ENCODE measurements at places on chromosomes 1 and 21. TPM values are rescaled to one million over a fixed set of nuclear protein-coding genes. Genes with fewer than 3 reads are reported as not detected.

DNA sequence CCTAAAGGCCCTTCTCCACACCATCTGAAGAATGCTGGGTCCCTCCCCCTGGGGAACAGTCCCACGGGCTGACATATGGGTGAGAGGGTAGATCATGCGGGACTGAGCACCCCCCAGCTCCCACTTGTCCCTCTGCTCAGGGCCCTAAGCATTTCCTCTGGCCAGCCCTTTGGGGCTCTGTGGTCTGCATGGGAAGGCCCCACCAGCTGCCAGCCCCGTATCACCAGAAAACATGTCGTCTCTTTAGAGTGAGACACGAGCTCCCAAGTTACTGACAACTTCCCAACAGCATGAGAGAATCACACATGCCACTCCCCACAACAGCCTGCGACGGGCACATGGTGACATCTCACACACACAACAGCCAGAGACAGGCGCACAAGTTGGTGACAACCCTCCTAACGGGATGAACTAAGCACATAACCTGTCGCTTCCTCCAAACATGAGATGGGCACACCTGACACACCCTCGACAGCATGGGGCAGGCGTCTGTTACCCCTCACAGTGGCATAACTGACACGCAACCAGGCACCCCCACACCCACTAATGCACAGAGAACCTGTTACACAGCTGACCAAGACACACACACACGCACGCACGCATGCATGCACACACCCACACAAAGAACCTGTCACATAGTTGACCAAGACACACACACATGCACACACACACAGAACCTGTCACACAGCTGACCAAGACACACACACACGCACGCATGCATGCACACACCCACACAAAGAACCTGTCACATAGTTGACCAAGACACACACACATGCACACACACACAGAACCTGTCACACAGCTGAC lies 41.2 kb downstream of the AHDC1 start:
- no peak for DNase-seq
- peaks cover 4% of the 10 kb centered on the region for H3K4me1 ChIP-seq
- no peaks in the 10 kb centered on the region for H3K36me3 ChIP-seq
- H3K4me3 ChIP-seq, result no peak overlapping the region
- no peak overlapping the region for H3K27ac ChIP-seq

GRCh38 chr1:72284348-72285073 lies 2.2 kb upstream of the NEGR1 start:
- H3K27ac ChIP-seq, result peak overlapping the region; percentile 96
- no peaks in the 10 kb centered on the region for H3K27me3 ChIP-seq
- H3K4me3 ChIP-seq, result peak overlapping the region; percentile 75

Gene HES2
- total RNA-seq, result 13.3 TPM

DNA sequence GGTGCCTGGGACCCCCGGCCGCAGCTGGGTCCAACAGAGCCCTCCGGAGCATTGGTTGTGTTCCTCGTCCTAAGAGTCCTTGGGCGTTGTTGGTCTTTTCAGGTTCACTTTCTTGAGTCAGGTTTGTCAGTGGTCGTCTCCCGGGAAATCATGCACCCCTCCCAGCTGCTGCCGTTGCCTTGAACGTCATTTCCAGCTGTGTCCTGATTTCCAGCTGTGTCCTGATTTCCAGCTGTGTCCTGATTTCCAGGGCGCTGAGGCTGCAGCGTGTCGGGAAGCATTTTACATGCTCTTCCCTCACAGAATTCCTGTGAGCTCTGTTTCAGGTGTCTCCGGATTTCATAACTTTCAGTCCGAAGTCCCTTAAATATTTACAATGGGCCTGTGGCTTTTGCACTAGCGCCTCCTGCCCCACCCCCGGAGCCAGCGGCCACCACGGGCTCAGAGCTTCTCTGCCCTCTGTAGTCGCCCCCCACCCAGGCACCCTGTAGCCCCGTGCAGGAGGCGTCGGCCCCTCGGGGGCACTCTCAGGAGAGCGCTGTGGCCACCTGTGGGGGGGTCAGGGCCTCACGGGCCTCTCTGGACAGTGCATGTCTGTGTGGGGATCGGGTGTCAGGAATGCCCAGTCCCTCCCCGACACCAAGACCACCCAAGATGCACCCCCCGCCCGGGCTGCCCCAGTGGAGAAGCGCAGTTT lies 66.7 kb downstream of the COL18A1 start:
- no peak for DNase-seq
- peaks cover 22% of the 10 kb centered on the region for H3K4me1 ChIP-seq
- peak overlapping the region; percentile 79 for H3K27ac ChIP-seq
- H3K4me3 ChIP-seq, result no peak overlapping the region
- H3K27me3 ChIP-seq, result no peaks in the 10 kb centered on the region

- H3K36me3 ChIP-seq, result no peaks in the 10 kb centered on the region
- no peak overlapping the region for H3K27ac ChIP-seq
- no peak for DNase-seq
- no peak overlapping the region for H3K4me3 ChIP-seq
- H3K4me1 ChIP-seq, result no peaks in the 10 kb centered on the region
- H3K27me3 ChIP-seq, result peaks cover 2% of the 10 kb centered on the region
Observed at GRCh38 chr1:17141441-17142197, 22.4 kb upstream of the PADI2 start.

Gene CADM3
- 2.7 TPM for total RNA-seq

Gene ADAMTS4
- 13.6 TPM for total RNA-seq

Gene HOOK1
- total RNA-seq, result not detected

GRCh38 chr21:45534636-45535331 lies 7.5 kb downstream of the SLC19A1 start:
- no peaks in the 10 kb centered on the region for H3K27me3 ChIP-seq
- H3K4me3 ChIP-seq, result no peak overlapping the region
- H3K36me3 ChIP-seq, result no peaks in the 10 kb centered on the region
- peak; percentile 42 for DNase-seq
- peak overlapping the region; percentile 15 for H3K27ac ChIP-seq

DNA sequence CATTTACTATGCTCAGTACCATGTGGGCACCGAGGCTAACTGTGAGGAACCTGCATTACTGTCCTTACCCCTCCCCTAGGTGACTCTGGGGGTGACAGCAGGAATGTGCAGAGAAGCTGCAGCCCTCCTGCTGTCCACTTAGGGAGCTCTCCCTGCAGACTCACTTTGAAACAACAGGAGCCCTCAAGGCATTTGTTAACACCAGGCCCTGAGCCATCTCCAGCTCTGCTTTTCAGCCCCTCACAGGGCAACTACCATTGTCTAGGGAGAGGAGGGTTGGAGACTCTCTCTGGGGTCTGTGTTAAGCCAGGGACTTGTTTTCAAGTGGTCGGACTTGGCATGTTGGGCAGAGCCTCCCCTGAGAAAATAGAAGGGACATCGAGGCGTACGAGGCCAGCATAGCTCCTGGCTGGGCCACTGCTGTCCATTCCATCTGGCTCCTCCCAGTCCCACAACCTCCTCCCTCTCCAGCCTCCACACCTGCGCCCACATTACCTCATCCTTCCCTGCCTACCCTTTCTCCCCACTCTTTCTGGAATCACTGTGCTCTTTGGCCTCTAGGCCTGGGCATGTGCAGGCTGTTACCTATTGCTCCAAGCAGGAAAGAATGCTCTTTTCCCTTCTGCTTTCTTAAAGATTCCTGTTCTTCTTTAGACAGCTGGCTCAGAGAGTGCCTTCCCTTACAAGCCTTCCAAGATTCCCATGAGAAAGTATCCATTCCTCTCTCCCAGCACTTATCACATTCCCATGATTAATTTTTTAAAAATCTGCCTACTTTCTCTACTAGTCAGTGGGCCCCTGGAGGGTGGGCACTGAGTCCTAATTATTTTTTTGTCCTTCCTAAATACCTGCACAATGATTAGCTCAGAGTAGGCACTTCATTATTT lies 102.7 kb upstream of the GCLM start:
- no peak overlapping the region for H3K27ac ChIP-seq
- peaks cover 5% of the 10 kb centered on the region for H3K27me3 ChIP-seq
- no peaks in the 10 kb centered on the region for H3K4me1 ChIP-seq
- DNase-seq, result no peak

Gene SORT1
- 16.8 TPM for total RNA-seq

DNA sequence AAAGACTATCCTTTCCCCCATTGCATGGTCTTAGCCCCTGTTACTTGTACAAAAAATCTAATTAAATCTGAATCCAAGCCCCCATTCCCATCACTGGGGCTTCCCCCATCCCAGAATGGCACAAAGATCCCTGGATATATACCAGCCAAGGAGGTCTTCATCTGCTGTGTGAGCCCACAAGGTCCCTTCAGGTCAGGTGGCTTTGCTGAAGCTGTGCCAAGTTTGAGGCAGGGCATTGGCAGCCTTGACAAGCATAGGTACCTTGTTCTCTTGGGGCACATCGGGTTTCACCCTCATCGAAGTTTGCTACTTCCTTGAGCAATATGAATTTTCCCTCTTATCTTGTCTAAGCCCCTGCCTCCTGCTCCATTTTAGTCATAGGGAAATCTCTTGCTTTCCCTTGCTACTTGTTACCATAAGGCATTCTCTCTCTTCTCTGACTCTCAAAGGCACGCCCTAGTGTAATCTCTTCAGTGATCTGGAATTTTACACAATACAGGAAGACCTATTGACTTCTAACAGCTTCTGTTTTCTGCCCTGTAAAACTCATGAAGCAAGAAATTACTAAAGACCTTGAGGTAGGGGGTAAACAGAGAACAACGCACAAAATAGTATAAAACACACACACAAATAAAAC lies 71.4 kb upstream of the COG2 start:
- no peaks in the 10 kb centered on the region for H3K27me3 ChIP-seq
- H3K36me3 ChIP-seq, result no peaks in the 10 kb centered on the region
- H3K27ac ChIP-seq, result no peak overlapping the region
- H3K4me3 ChIP-seq, result no peak overlapping the region

Gene C1orf226
- total RNA-seq, result 4.2 TPM

DNA sequence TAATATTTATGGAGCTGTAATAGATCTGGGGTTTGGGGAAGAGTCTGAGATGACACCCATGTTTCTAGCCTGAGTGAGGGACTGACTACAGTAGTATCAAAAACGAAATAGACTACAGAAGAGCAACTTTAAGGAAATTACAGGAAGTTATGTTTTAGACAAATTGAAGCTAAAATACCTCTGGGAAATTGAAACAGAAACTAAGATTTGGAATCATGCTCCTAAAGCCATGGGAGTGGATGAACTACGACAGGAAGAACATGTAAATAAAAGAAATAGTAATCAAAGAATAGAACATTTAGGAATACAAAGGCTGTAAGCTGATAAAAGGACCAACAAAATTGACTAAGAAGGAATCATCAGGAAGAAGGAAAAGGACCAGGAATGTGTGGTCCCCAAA lies 68.9 kb downstream of the KIAA0319L start:
- no peak overlapping the region for H3K27ac ChIP-seq
- H3K36me3 ChIP-seq, result no peaks in the 10 kb centered on the region
- H3K4me1 ChIP-seq, result no peaks in the 10 kb centered on the region
- no peak overlapping the region for H3K4me3 ChIP-seq
- no peak for DNase-seq

DNA sequence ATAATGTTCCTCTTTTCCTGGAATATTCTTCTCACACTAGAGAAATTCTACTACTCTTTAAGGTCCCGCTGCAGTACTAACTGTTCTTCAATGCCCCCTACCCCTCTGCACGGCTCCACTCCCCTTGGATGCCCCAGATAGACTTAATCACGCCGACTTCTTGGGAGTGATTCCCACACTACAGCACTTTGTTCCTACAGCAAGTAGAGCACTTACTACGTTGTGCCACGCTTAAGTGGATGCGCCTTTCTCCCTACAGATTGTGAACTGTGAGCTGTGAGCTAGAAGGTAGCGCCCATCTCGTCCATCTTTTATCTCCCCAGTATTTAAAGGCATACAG lies 2.2 kb downstream of the ZNF436 start:
- no peak overlapping the region for H3K4me3 ChIP-seq
- H3K36me3 ChIP-seq, result peaks cover 8% of the 10 kb centered on the region
- no peak for DNase-seq
- peak overlapping the region; percentile 35 for H3K27ac ChIP-seq
- H3K4me1 ChIP-seq, result peaks cover 32% of the 10 kb centered on the region

Gene SLAMF8
- total RNA-seq, result not detected

DNA sequence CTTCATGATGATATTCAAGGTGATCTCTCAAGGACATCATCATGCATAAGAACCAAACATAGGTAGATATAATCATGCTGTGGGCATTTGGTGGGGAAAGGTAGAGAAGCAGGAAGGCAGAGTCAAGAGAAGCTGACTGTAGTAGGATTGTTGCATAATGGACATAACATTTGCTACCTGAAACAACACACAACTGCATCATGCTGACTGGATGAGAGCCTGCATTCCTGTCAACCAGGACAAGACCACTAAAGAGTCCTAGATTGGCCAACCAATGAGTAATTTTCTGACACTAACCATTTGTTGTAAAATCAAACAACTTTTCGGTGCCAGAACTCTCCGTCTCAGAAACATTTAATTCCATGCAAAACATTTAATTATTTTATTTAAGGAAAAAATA lies 377.2 kb downstream of the PLPP3 start:
- no peaks in the 10 kb centered on the region for H3K27me3 ChIP-seq
- H3K4me3 ChIP-seq, result no peak overlapping the region
- H3K36me3 ChIP-seq, result no peaks in the 10 kb centered on the region
- no peaks in the 10 kb centered on the region for H3K4me1 ChIP-seq
- no peak overlapping the region for H3K27ac ChIP-seq

Gene KIF17
- total RNA-seq, result 0.72 TPM

DNA sequence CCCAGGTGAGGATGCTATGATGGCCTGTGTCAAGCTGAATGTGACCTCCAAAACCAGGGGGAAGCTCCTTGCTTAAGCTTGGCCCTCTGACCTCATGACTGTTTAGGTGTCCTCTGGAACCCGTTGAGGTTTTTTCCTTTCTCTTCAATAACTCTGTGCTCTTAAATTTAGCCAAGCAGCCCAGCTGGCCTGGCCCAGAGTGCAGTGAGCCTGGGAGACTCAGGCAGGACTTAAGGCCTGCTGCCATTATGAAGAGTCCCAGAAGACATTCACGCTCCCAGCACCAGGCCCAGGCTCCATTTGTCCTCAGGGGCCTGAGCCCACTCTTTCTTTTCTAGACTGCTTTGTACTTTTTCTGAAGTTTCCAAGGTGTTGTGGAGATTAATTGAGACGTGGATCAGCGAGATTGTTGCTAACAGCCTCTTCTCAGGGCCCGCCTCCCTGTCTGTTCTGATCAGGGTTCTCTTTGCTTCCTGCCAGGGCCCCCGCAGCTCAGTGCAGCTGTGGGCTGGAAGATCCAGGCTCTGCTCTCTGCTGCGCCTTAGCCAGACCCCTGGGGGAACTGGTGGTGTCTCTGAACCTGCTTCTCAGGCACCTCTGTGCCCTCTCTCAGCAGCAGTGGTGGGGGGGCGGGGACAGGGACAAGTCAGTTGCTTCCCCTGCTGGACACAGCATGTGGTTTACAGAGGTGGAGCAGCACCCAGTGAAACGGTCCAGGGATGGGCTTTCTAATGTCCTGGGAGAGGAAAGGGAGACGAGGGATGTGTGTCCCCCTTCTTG lies 124.2 kb downstream of the GRIK3 start:
- no peaks in the 10 kb centered on the region for H3K36me3 ChIP-seq
- no peak overlapping the region for H3K27ac ChIP-seq
- no peaks in the 10 kb centered on the region for H3K4me1 ChIP-seq
- no peak overlapping the region for H3K4me3 ChIP-seq
- no peak for DNase-seq

- peak; percentile 33 for DNase-seq
- H3K27me3 ChIP-seq, result peaks cover 2% of the 10 kb centered on the region
- no peaks in the 10 kb centered on the region for H3K4me1 ChIP-seq
- H3K36me3 ChIP-seq, result no peaks in the 10 kb centered on the region
- H3K4me3 ChIP-seq, result no peak overlapping the region
Observed at GRCh38 chr1:46401964-46402626, 8.0 kb downstream of the FAAH start.
